NCI-H2171 treated with DMSO at 0.1 percent for 48 hours (cell line): ENCODE measurements at places on chromosomes 2 and 18.

- no peak for DNase-seq
Measured at GRCh38 chr2:218329027-218329825, 27.4 kb upstream of the CATIP start.

GRCh38 chr2:62526531-62527381 lies 20.8 kb upstream of the TMEM17 start:
- DNase-seq = no peak

GRCh38 chr18:77009675-77010074 lies 122.9 kb downstream of the MBP start:
- DNase-seq = no peak

- no peak for DNase-seq
Measured at GRCh38 chr18:76823587-76824011, 1.2 kb downstream of the ZNF236 start.

DNA sequence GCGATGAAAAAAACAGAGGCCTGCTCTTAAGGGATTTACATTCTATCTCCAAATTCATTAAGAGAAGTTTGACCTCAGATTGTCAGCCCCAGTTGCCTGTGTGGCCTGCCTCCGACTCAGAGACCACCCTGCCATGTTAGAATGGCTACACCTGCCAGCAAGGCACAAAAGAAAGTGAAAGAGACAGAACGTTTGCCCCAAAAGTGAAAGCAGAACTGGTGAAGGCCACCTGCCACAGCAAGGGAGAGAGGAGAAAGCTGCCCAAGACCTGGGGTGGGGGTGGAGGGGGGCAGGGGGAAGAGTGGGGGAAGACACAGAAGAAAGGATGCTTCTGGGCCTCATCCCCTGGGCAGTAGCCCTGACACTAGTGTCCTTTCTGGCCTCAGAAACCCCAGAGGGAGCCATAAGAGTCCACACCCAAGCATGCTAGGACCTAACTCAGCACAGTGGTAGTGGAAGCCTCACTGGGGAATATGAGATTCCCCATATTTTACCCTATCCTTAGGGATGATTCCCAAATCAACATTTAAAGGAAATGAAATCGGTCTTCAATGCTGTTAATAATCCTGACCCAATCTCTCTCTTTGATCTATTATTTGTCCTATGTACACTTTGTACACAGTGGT lies 389.7 kb downstream of the TXNL1 start:
- no peak for DNase-seq

- DNase-seq = no peak
Measured at GRCh38 chr2:216877085-216877484, 17.2 kb upstream of the TNP1 start.

- peak; percentile 91 for DNase-seq
Measured at GRCh38 chr2:164841719-164842623, at the start of gene COBLL1. TSS of gene COBLL1 (minus strand) at chr2:164841823. CDS start at chr2:164841196, 627 bp downstream.

- DNase-seq = no peak
Measured at GRCh38 chr2:187552828-187553681, 1.2 kb downstream of the TFPI start.

DNA sequence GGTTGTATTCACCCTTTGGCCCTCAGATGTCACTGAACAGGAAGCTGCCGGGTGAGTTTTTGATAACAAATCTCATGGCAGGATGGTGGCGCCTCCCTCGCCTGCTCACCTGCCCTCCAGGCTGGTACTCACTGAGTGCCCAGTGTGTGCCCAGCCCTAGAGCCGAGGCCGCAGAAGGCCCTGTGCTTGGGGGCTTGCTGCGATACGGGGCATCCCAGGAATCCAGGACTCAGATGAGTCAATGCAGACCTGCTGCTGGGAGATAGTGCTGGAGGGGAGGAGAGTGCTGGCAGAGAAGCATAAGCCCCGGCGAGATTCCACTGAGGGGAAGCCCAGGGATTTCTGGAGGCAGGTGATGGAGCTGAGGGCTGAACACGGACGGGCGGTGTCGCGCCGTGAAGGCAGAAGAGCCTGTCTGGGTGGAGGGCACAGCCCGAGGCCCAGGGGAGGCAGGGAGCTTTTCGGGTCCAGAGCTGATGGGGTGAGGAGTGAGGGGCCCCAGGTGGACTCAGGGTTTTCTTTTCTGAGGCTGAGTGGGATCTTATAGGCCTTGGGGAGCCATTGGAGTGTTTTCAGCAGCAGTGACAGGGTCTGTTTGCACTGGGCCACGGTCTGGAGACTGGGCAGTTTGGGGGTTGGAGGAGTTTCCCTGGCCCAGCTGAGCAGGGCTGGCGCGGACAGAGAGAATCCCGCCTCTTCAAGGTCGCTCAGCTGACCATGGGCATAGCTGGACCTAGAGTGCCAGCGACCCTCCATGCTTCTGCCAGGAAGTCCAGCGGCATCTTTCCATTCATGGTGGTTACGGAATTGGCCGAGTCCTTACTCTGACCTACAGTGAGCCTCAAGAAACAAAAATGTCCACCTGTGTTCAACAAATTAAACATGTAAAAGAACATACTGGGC lies 35.5 kb downstream of the LDLRAD4 start:
- DNase-seq = no peak

DNA sequence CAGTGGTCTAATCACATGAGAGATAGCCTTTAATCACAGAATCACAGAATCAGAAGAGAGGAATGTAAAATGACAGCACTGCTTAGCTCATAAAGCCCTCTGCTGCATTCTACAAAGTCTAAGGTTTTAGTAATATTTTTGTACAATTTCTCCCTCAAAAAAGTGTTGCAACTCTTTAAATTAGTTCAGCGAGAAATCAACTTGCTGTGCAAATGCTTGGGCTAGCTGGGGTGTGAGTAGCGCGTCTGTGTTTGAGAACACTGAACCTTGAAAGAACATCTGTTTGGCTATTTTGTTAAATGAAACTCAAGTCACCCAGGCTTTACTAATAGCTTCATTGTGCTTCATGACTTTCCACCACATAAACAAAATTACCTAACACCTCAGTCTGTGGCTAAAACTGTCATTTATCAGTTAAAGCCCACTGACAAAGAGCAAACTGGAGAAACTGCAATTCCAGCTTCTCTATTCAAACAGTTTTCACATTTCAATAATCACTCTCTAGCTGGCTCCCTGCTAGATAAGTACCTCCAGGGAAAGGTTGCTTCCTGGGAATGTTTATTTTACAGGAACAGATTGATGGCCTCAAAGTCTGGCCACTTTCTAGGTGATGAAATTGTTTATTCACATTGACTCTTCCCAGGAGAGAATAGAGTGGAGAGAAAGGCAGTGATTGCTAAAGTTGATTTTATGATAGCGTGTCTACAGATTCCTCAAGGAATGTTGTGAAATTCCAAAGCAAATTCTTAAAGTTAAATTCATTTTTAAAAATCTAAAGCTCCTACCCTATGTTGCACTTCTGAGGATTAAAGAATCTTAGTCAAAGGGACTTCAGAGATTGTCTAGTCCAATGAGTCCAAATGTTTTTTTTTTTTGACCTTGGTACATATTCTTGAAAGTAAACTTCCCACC lies 36.0 kb upstream of the STAT1 start:
- DNase-seq = peak; percentile 93

- no peak for DNase-seq
Measured at GRCh38 chr2:222160944-222161343, 137.9 kb downstream of the PAX3 start.

DNA sequence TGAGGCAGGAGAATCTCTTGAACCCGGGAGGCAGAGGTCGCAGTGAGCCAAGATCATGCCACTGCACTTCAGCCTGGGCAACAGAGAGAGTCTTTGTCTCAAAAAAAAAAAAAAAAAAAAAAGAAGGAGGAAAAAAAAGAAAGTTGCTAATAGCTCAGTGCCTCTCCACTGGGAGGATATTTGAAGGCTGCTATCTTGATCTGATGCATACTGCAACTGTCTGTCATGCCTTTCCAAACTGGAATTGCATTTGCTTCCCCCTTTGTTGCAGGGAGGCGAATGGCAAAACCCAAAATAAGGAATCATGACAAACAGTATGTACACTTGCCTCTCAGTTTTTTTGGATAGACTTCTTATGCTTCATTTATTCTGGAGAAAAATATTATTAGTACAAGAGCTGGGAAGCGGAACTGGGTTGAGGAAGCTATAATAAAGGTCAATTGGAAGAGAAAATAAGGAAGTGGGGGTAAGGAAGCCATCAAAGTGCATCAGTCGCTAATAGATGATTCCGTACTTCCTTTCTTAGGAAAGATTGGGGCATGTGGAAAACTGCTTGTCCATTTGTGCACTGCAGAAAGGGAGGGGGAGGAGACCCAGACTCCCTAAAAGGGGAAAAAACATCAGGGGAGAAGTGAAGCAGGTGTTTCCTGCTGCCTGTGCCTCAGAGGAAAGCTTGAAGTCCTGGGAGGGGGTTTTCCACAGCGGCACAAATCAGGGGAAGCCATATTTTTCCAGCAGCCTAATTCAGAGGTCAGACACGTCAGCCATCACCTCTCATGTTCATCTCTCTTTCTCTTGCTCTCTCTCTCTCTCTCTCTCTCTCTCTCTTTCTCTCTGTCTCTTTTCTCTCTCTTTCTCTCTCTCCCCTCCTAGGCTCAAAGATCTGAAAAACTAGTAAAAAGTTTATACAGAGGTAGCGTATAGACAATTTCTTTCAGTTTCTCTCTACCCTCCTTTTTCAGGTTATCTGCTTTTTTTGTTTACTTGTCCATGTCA lies 301.4 kb upstream of the TNP1 start:
- DNase-seq = peak; percentile 11

- DNase-seq = peak; percentile 19
Measured at GRCh38 chr2:112881217-112881985, 29.6 kb upstream of the IL37 start.

DNA sequence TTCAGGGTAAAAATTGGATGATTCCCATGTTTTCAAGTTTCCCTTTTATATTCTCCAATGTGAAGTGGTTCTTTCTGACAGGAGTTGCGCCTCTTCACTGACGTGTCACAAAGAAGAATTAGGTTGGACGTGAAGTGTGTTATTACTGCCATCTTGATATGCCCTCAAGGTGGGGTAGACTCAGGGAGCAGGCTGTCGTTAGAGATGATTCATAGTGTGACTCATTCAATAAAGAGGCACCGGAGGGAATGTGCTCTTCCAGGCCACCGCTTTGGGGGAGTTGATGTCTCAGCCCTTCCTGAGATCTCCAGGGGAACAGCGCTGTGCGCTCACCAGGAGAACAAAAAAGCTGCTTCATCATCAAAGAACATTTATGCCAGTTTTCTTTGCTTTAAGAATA lies 3.6 kb upstream of the DGKD start:
- DNase-seq = no peak

GRCh38 chr2:105329561-105330495 lies at the start of gene TGFBRAP1:
TSS of gene TGFBRAP1 (minus strand) at chr2:105329735. CDS start at chr2:105308301, 21,434 bp downstream.
- DNase-seq = peak; percentile 26

DNA sequence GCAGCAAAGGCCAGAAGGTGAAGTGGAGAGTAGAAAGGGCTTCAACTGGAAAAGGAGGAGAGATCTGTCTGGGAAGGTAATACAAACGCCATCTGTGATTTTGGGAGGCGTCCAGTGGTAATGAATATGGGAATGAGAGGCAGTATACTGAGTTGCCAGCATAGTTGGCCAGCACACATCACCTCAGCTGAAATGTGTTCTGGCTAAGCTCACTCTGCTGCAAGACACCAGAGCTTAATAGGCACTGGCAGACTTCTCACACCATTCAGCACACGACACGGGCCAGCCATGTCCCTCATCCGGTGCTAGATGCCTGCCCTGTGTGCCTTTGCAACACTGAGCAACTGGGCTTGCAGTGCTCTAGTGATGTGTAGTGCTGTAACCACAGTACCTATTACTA lies 277.1 kb downstream of the PIEZO2 start:
- DNase-seq = peak; percentile 74

GRCh38 chr2:55518841-55519165 lies 715 bp upstream of the CFAP36 start:
- DNase-seq = peak; percentile 31

GRCh38 chr2:189802396-189802912 lies 18.2 kb downstream of the PMS1 start:
- DNase-seq = no peak

GRCh38 chr2:46784278-46784677 lies 131.3 kb downstream of the MCFD2 start:
- DNase-seq = no peak

DNA sequence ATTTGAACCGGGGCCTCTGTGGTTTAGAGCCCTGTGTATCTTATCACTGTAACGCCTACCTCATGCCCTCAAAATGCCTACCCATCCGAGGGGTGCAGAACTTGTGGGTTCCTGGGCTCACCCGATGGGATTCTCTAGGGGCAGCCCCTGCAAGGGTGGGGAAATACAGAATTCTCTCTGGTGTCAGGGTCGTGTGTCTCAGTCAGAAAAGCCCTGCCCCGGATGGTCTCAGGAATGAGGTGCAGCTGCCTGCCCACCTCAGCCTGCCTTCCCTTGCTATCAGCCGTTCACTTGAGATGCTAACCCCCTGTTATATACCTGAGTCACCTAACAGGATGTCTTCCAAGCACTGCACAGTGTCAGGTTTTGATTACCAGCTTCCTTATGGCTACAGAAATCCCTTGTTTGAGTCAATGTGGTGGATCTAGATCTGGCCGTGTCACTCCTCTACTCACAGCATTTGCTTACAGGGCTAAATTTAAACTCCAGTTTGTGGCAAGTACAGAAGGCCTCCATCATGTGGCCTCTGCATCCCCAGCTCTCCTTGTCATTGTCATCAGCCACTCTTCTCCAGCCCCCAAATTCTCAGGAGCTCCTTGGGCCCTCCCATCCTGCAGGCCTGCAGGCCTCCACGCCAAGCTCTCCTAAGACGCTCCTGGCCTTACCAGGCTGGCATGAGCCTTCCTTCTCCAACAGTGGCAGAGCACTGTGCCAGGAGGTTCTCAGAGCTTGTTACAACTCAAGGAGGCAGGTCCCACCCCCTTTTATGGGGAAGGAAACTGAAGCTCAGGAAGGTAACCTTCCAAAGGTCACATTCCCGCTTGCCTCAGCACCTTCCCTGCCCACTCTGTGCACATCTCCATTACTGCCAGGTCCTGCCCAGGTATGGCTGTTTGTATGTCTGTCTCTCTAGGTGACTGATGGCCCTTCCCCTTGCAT lies 14.3 kb upstream of the MAP3K2 start:
- DNase-seq = no peak

GRCh38 chr18:31920277-31920676 lies 22.7 kb downstream of the TRAPPC8 start:
- no peak for DNase-seq

- peak; percentile 90 for DNase-seq
Measured at GRCh38 chr2:55111570-55112228, 61.4 kb upstream of the RTN4 start.

DNA sequence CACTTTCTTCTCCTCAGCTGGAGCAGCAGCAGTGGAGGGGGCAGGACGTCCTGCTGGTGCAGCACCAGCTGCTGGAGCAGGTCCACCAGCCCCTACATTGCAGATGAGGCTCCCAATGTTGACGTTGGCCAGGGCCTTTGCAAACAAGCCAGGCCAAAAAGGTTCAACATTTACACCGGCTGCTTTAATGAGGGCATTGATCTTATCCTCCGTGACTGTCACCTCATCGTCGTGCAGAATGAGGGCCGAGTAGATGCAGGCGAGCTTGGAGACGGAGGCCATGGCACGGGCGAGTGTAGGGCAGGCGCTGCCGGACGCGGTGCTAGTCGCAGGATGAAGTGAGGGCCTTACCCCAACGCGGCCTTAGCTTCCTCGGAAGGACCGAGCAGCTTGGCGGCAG lies 12.5 kb downstream of the HOXD1 start:
- no peak for DNase-seq

GRCh38 chr2:241184901-241185300 lies 3.6 kb upstream of the ANO7 start:
- DNase-seq = no peak

GRCh38 chr18:80088823-80089222 lies 20.2 kb upstream of the ADNP2 start:
- no peak for DNase-seq

- DNase-seq = no peak
Measured at GRCh38 chr2:174072069-174072468, 106.9 kb upstream of the SP3 start.
